ENCODE measurements at places on chromosomes 12 and 14.

- DNase-seq, result no peak
Measured at GRCh38 chr12:5945071-5946008, at the start of gene ANO2. TSS of gene ANO2 (minus strand) at chr12:5945259. CDS start at chr12:5945217, 42 bp downstream.

DNA sequence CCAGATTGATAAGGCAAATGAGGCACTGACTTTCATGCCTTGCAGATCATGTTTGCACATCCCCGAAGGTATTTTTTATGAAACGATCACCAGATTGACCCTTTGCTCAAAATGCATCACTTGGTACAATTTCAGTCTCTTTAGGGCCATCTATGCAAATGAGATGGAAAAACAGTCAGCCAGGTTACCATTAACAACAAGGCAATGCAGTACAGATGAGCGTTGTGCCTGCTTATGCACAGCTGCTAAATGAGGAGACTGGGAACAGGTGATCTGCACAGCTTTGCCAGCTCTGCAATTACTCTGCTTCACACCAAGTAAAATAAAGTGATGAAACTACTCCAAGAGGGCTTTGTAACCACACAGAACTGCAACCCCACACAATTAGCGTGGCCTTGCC is 26.1 kb upstream of the PLEKHG7 start:
- DNase-seq, result no peak

- no peak for DNase-seq
Measured at GRCh38 chr12:125685915-125686314, 620.7 kb downstream of the AACS start.

DNA sequence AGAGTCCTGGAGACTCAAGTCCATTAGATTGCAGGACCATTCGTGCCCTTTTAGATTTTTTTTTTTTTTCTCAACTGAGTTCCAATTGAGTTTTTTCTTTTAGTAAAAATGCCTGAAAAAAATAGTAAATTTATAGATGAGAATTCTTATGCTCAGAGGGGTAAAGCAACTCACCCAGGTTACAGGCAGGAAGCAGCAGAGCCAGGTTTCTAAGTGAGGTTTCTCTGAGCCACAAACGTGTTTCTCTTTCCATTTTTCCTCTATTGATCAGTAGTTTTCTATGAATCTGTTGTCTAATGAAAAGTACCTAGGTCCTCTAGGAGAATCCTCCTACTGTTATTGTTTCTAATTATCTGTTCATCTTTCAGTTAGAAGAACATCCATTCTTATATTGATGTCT is 66.4 kb upstream of the C12orf71 start:
- no peak for DNase-seq

GRCh38 chr12:52662918-52663229 is 10.9 kb upstream of the KRT2 start:
- DNase-seq, result no peak

- DNase-seq, result no peak
Measured at GRCh38 chr12:8064131-8064530, 2.0 kb downstream of the C3AR1 start.

- DNase-seq, result no peak
Measured at GRCh38 chr14:86707071-86707470, 1177.1 kb downstream of the FLRT2 start.
